Esophagus mucosa (tissue), 1 donor: ENCODE measurements at places on chromosomes 3 and 15.
A peak's percentile ranks its signal among the peaks of the same experiment; 100 is the strongest.

DNA sequence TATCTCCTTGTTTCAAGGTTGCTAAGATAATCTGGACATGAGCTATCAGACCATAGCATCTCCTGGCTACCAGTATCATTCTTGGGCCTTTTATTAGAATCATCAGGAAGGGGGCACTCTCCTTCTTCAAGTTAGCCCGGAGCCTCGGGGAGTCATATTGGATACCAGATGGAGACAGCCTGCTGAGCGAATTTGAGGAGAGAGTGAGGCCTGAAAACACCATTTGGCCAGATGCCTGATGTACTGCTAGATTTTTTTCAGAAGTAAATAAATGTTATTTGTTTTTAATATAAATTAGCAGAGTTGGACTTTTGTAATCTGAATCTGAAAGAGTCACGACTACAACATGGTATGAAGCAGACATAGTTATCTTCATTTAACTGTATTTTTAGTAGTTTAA lies 848.6 kb downstream of the IGSF11 start:
- no peak for ATAC-seq

- ATAC-seq: no peak
These were observed 18.4 kb upstream of the OPA1 start for GRCh38 chr3:193574488-193575070.

DNA sequence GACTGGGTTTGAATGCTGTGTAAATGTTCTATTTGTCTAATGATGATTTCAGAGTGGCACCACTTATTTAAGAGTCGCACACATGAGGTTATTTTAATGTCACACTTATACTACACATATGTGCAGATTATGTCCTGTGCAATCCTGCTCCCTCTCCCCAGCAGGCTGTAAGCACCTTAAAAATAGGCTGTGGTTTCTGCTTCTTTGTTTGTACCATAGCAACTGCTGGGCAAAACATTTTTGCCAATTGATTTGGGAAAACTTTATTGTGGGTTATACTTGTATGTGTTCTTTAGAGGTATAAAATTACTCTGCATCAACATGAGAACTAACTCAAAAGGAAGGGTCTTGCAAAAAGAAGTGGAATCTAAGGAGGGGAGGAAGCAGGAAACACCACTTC lies 318.5 kb downstream of the NTRK3 start:
- ATAC-seq: no peak

- no peak for ATAC-seq
These were observed 1.7 kb downstream of the P2RY14 start for GRCh38 chr3:151276687-151277042.

DNA sequence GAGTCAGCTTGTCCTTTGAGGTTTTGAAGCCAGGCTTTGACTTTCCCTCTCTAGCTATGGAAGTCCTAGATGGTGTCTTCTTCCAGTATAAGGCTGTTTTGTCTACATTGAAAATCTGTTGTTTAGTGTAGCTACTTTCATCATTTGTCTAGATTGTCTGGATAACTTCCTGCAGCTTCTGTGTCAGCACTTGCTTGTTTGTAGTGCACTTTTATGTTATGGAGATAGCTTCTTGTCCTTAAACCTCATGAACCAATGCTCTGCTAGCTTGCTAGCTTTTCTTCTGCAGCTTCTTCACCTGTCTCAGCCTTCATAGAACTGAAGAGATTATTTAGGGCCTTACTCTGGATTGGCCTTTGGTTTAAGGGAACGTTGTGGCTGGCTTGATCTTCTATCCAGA lies 43.8 kb downstream of the AKAP13 start:
- ATAC-seq: no peak

GRCh38 chr15:68565234-68565633 lies 13.6 kb upstream of the CORO2B start:
- ATAC-seq: no peak

DNA sequence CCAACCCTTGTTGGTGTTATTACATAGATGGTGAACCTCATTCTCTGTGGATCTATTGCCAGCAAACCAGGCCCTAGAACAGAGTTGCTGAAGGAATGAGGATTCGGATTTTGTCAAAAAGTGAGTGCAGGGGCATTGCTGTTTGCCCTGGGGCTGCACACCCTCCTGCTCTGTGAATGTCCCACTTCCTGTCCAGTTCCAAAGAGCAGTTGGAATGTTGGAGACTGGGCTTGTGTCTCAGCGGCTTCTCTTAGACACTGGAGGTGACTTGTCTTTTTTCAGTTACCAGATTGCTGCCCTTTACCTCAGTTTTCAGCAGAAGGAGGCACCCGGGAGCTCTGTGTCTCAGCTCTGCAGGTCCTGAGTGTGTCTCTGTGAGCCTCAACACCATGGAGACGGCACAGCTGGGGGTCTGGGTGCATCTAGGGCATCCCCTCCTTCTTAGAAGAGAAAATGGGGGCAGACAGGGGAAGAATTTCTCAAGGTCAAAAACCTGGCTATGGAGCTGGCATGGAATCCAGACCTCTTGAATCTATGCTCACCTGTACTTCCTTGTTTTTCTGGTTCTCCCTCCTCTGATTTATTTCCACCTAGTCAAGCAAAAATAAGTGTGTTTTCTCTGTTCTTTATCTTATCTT lies 46.3 kb downstream of the LIMD1 start:
- no peak for ATAC-seq

GRCh38 chr3:149702691-149703441 lies 45.0 kb upstream of the WWTR1 start:
- no peak for ATAC-seq

- ATAC-seq: peak; percentile 89
These were observed 141.3 kb upstream of the CCDC54 start for GRCh38 chr3:107235928-107236315.

DNA sequence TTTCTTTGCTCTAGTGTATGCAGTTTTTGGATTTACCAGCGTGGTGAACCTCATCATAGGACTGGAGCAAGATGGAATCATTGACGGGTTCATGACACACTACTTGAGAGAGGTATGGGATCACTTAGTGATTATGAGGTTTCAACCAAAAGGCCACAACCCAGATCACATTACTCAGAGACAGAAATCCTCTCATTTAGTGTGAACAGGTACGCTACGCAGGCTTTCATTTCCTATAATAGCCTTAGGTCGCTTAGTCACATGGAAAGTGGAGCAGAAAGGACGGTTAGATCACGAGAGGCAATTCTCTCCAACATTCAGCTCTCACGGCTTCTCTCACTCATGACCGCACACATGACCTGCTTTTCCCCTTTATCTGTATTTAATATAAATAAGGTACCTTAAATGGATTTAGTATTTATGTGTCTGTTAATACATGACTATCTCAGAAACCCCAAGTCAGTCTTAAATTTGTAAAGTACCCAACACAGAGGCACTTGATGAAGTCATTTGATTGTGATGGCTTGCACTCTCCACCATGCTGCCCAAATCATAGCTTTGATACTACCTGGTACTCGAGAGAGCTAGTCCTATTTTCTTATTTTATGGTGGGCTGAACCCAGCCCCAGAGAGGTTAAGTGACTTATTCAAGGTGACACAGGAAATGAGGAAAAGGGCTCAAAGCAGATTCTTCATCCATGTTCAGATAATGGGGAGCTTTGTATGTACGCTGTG lies 8.6 kb downstream of the TM6SF1 start:
- no peak for ATAC-seq

- no peak for ATAC-seq
These were observed 45.3 kb downstream of the TRPM7 start for GRCh38 chr15:50641318-50641717.

DNA sequence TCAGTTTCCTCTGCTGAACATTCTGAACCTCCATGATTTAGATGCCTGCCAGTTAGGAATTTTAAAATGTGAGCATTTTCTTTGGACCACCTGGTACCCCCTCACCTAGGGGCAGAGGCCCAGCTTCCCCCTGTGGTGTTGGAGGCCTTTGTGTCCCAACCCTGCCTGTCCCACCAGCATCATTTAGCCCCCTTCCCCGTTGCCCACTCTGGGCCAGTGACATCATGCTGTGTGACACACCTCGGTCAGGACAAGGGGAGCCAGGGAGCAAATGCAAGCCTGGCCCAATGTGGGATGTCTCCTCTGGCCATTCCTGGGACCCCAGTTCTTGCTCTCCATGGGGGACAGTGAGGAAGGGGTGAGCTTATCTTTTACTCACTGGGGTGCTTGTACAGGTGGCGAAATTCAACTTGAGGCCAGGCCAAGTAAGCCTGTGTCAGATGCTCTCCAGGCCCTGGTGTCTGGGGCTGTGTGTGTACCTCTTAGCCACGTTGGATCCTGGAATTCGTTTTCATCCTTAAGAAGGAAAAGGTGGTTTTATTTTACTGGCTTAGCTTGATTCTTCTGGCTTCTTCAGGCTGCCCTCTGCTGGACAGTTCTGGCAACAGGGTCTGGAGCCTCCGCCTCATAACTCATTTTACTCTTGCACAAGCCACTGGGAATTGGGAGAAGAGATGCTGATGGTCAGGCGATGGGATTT lies 49.7 kb upstream of the MYZAP start:
- peak; percentile 51 for ATAC-seq

- no peak for ATAC-seq
These were observed 3.4 kb upstream of the MITF start for GRCh38 chr3:69735893-69736292.

DNA sequence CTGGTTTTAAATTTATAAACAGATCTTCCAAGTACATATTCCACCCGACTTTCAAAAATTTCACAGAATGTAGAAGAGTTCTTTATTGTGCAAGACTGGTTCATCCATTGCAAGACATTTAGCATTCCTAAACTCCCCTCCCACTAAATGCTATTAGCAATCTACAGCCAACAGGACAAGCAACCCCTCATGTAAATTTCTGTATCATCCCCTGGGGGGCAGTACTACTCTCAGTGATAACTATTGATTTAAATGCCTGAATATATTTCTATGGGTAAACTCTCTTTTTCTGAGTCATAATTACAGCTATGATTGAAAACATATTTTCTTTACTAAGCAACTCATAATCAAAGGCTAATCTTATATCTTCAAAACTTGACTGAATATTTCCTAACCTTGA lies 10.7 kb upstream of the SLC15A2 start:
- peak; percentile 26 for ATAC-seq

DNA sequence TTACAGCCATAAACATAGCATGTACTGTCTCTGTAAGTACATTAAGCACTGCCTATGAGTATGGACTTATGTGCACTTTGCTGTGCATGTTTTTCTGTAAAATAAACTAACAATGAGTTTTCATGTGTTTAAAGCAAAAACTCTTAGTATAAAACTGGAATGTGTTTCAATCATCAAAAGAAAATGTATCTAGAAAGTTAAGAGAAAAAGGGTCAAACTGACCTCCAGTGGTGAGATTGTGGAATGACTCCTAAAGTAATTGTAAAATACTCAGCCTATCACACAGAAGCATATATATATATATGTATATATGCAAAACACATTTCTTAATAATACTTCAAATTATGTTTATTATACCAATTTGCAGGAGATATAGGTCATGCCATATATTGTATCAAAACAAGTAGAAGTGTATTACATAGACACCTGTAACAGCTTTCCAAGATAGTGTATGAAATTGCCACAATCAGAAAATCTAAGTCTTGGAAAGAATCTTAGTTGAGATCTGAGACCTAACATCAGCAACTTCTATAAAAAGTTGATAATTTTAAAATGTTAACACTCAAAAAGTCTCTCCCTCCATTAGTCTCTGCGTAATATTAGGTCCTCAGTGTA lies 199.6 kb downstream of the FMN1 start:
- ATAC-seq: peak; percentile 26

DNA sequence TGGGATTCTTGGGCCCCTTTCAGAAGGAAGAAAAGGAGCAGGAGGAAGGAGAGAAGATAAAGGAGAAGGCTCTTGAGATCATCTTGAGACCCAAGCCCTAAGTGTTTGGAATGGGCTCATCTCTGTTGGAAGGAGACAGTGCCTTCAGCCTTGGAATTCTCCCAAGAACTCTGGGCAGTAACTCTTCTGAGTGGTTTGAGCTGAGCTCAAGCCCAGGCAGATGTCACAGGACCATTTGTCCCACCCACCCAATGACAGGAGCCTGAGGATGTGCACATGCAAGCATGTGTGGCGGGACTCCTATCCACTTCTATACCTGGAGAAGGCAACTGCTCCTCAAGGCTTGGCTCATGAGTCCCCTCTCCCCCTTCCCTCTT lies 14.6 kb upstream of the TMEM40 start:
- no peak for ATAC-seq

DNA sequence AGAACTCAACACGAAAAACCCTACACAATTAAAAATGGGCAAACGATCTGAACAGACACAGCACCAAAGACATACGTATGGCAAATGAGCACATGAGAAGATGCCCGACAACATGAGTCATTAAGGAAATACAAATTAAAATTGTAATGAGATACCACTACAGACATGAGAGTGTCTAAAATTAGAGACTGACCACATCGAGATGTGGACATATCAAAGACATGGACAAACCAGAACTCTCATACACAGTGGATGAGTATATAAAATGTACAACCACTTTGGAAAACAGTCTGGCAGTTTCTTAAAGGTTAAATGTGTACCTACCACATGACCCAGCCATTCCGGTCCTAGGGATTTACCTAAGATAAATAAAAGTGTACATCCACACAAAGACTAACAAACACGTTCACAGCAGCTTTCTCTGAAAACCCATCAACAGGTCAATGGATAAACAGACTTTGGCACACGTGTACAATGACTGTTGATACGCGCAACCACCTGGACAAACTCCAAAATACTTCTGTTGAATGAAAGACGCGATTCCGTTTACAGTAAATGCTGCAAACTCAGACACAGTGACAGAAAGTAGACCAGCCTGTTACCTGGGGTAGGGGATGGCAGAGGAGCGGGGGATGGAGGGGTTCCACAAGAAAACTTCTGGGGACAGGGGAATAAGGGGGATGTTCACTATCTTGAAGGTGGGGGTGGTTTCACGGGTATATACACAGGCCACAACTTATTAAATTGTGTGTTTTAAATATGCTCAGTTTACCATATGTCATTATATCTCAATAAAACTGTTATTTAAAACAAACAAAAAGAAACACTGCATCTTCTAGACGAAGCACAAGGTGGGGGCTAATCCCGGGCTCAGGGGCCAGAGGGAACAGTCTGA lies 2.1 kb downstream of the TNK2 start:
- no peak for ATAC-seq

DNA sequence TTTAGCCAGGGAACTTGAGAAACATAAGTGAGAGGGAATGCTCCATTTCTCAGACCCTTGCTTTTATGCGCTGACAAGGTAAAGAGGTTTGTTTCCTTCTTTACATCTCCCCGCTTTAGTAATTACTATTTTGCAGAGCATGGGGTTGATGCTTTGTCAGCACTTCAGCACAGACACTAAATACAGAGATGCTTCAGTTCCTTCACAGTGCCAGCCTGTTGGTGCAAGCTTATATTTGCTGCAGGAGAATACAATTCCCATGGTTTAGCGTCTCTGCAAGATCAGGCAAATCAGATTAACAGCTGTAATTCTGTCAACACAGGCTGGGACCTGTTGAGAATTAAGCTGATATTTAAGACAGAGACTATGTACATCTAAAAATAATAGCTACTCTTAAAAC lies 2.9 kb downstream of the FMN1 start:
- ATAC-seq: no peak
